Activated CD4-positive, CD25-positive, alpha-beta regulatory T cell treated with anti-CD3 and anti-CD28 coated beads, Interleukin-2, amount 50 U/mL, for 72 hours (primary cell): ENCODE measurements at places on chromosomes 11 and 22.

GRCh38 chr11:14189874-14190273 lies 169.1 kb downstream of the RRAS2 start:
- DNase-seq = no peak

- no peak for DNase-seq
Measured at GRCh38 chr11:12240677-12241076, 130.3 kb downstream of the MICAL2 start.

DNA sequence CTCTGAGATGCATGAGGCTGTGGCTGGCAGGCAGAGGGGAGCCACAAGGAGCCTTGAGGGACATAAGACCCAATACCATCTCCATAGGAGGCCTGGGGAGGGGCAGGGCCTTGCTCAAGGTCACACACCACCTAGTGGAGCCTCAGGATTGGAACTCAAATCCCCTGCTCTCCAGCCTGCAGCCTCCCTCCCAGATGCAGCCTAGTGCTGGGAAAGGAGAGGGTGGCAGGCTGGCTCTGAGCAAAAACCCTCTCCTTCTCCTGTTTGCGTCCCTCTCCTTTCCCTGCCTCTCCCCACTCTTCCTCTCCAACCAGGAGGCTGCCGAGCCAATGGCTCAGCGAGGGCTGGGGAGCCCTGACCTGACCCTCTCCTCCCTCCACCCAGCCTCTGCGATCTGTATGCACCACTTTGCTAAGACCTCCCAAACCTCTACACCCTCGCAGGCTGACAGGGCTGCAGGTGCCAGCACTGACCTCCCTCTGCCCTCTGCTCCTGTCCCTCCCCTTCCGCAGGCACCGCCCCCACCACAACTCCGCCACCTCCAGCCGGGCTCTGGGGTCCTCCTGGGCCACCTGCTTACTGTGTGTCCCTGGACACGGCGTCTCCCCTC lies 14.7 kb downstream of the IGLL1 start:
- DNase-seq = no peak

DNA sequence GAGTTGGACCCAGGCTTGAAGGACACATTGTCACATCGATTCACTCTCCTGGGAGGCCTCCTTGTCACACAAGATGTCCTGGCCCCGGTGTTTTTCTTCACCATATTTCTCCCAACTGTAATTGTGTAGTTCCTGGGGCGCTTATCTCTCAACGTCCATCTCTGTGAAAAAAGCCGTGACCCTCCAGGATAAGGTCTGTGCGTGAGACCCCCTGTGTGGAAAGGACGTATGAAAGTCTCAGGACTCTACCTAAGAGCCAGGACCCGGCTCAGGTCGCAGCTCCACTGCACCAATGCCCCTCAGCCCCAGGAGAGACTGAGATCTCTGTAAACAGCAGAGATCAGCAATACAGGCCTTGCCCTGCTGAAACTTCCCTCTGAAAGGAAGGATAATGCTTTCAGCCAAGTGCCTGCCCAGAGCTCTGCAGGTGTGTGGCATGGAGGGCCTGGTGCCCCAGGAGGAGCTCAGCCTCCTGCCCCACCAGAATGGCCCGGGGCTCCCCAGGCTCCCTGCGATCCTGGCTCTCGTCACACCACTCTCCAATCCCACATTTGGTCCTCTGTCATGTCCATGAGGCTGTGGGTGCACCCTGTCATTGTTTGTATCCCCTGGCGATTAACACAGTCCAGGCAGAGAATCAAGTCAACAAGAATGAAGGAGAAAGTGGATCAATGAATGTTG lies 119.2 kb upstream of the TMEM45B start:
- DNase-seq = no peak
